Activated CD8-positive, alpha-beta memory T cell treated with anti-CD3 and anti-CD28 coated beads for 48 hours (primary cell): ENCODE measurements at places on chromosomes 11 and 22.

DNA sequence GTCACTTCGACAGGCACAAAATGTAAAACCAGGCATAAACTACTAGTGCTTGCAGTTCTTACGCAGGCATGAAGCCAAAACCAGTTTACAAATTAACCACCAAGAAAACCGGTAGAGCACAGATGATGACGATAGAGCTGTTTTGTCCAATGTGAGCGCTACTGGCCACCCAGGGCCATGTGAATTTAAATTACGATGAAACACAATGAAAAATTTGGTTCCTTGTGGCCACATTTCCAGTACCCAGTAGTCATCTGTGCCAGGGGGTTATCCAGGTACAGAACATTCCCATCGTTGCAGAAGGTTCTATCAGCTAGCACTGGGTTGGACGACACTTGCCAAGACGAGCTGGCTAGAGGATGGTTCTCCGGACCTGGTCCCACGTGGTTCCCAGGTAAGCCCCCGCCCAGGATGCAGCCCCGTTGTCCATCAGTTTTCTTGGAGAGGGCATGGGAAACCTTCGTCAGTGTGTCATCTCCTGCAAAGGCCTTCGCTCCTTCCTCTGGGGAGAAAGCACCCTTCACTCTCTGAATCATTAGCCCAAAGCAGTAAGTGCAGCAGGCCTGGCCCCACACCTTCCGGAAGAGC is 1.1 kb upstream of the CD81 start:
- DNase-seq, result no peak

DNA sequence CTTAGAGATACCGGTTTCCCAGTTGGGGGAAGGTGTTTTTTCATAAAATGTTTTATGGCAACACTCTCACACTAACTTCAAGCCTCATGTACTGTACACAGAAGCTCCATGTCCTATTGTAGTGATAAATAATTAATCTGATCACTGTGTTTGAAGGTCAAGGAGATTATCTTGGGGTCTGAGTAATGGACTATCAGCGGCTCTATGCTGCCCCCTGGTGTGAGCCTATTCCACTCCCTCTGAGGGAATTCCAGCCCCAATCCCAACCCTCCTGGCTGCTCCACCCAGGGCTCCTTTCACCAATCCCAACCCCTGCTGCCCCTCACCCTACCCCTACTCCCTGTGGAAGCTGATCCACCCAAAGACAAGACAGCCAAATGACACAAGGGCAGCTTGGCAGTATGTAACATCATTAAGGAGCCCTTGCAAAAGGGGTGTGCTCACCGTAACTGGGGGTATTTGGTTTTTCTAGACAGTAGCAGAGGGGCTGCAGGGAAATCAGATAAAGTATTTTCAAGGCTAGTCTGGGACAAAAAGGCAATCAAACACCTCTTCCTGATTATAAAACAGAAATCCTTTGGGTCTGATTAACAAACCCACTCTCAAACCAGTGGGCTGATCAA is 22.3 kb downstream of the HPS4 start:
- no peak for DNase-seq

DNA sequence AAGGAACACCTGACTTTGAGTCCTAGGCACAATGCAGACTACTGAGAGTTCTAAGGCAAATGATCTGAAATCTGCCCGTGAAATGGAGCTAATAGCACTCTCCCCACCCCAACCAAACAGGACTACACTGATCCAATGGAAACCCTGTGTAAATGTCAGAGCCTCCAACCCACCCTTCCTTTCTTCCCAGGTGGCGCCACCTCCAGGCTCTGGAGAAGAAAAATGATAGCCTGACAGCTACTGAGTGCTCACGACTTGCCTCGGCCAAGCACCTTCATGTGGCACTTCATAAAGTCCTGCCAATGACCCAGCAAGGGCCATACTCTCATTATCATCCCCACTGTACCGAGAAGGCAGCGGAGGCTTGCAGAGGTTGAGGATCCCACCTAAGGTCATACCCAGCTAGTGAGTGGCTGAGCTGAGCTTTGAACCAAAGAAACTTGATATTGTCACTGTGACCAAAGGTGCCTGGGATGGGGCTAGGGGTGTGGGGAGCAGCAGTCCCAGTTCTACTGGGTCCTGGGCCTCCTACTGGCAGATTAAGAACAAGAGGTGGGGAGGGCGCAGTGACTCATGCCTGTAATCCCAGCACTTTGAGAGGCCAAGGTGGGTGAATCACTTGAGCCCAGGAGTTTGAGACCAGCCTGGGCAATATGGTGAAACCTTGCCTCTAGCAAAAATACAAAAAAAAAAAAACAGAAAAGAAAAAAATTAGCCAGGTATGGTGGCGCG is 20.5 kb downstream of the TST start:
- DNase-seq, result no peak

- no peak for DNase-seq
Observed at GRCh38 chr11:106072804-106073203, 4.3 kb downstream of the KBTBD3 start.

- no peak for DNase-seq
Observed at GRCh38 chr11:93895106-93895862, 44.9 kb upstream of the VSTM5 start.
